ENCODE measurements at places on chromosomes 7 and 10.
A peak's percentile ranks its signal among the peaks of the same experiment; 100 is the strongest.

DNA sequence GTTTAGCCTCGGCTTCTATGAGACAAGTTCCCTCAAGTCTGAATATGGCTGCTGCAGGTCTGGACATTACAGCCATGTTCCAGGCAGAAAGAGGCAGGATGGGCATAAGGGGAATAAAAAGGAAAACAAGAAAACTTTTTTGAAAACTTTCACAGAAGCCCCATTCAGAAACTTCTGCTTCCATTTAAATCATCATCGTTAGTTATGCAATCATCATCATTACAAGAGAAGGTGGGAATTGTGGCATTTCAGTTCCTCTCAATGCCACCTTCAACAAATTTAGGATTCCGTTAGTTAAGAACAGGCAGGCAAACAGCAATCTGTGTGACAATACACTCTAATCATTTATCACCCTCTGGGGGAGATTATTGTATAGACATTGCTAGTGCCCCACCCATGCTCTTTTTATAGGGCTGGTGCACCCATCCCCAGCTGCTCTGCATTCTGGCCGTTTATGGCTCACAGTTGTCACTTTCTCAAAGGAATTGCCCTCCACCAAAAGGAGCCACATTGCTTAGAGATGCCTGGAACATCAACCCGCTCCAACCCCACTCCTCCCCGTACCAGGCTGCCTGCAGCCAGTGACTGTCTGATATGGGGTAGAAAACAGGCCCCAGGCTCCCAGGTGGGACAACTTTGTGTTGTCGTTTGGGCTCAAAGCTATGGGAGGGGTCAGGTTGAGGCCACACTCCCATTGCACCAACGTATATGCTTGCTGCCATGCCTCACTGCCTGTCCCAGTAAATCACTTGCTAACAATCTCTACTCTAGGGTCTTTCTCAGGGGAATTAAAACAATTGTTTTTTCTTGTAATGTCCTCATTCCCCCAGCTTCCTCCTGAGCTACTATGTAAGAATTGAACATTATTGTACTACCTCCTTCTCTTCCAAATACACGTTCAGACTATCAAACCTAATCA lies 24.2 kb downstream of the ITGB8 start:
- no peak for DNase-seq

DNA sequence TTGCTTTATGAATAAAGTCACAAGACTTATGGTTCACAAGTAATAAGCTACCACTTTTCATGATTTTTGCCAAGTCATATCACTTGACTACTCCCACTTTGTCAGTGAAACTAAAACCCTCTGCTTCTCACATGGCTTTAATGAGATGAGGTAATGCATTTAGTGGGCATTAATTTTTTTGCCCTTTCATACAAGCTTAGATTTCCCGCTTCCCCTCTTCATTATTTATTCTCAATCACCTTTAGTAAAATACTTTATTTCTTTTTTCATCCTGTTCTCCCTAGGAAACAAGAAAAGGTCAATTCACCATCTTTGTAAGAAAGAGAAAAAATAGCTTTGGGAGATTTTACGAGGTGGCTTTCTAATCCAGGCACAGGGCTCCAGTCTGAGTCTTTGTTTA lies 109.6 kb upstream of the STARD3NL start:
- no peak for DNase-seq

GRCh38 chr10:14416308-14416700 lies 85.6 kb upstream of the FRMD4A start:
- DNase-seq: no peak

DNA sequence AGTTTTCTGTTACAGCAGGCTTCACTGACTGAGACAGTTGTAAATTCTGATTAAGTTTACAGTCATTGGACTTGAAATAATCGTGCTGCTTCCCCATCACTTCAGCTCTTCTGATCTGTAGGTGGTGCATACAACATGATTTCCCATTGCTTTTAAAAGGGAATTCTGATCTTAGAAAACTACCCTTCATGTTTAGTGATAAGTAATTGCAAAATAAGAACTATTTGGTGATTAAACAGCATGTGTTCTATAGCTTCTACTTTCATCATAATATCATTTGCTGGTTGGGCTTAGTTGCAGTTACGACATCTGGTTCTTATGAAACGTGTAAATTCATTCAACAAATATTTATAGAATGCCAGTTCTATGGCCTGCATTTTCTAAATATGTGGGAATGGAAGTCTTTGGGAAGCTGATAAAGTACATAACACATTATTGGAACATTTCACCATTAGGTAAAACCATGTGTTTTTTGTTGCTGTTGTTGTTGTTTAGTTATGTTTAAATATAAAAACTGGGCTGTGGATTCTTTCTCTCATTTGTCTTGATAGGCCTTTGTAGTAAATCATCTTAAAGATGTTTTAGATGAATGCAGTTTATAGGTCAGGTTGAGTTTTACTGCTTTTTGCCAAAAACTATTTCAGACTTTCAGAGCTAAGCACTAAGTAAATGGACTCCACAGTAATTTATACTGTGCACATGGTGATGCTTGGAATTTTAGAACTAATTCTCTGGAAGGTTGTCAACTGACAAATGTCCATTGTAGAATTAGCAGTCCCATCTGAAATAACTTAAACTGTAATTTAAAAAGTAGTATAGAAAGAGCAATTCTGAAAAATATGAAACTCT lies 13.1 kb downstream of the GNAI1 start:
- no peak for DNase-seq

GRCh38 chr7:18753972-18754610 lies 258.5 kb downstream of the HDAC9 start:
- no peak for DNase-seq

DNA sequence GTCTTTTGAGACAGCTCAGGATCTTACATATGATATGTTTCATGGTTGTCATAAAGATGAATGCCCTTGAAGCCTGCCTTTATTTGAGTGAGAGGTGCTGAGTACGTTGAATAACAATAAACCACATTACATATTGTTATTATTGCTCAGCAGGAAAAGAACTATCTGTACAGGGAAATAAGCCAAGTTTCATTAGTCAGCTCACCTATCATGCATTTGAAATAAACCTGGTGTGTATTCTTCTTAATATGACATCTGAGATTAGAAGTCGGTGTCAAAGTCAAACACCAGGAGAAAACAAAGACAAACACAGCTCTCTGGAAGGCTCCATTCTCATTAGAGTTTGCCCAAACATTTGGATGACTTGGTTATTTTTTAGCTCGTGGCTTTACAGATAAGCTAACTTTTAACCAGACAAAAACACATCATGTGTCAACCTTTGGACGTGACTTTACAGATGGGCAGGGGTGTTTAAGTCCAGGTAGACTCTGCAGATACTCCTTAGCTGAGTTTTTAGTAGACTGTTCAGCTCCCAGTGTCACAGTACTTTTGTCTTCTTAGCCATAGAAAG lies 71.2 kb upstream of the AOAH start:
- DNase-seq: no peak

GRCh38 chr7:95534796-95535195 lies 49.1 kb downstream of the ASB4 start:
- DNase-seq: no peak

DNA sequence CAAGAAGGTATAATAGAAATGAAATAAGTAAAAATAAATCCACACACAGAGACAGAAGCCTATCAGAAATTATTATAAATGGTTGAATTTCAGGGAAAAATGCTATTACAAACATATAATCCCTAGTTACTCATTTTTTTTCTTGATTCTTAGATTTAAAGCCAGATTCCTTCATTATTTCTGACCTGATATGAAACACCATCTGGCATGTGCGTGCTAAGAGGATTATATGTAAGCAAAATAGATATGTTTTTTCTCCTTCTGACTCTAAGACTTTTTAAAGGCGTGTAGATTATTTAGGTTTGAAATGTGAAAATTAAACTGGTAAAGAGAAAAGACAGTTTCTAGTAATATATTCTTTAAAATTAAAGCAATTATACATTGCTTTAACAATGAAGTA lies 236.7 kb upstream of the ETV1 start:
- DNase-seq: no peak

DNA sequence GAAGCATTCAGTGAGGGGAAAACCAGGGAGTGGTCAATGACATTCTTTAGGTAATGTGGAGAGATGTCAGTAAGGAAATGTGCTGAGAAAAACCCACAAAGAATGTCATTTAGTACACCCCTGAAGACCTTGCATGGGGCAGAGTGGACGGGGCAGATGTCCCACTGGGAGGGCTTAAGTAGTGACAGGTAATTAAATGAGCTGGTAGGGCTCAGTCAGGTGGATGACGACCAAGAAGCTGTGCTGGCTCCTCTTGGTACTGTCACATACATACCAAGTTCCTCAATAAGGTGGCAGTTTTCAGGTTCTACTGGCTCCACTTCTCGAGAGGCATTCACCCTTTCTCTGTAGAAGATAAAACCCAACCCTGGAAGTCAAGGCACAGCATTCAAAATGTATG lies 1.8 kb downstream of the PON3 start:
- no peak for DNase-seq

DNA sequence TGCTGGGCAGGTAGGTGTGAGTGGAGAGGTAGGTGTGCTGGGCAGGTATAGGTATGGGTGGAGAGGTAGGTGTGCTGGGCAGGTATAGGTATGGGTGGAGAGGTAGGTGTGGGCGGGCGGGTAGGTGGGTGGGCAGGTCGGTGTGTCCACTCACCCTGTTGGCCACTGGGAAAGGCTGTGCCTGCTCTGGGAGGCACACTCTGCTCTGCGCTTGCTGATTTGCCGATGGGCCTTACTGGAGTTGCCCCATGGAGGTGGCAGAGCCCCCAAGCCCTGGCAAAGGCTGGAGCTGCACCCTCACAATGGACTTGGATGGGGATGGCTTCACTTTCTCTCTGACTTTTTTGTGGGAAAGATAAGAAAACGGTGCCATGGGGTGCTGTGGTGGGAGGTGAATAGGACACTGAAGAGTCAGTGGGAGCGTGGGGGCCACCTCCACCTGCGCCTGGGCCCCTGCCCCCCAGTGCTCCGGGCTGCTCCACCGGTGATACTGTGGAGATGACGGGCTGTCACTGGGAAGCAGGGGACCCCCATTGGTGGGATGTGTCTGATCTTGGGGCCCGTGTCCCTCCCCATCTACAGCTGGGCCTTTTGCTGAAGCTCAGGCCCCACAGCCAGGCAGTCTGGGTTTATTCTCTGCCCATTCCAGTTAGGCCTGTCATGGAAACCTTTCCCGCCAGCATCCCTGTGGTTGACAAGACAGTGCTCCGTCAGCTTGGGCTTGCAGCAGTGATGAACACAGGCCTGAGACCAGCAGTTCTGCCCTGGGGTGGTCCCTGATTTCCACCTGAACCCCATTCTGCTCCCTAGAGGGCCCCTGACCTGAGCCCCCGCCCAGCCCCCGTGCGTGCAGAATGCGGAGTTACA lies 75.0 kb downstream of the NKX6-2 start:
- no peak for DNase-seq

GRCh38 chr7:21544715-21545114 lies 1.9 kb downstream of the DNAH11 start:
- no peak for DNase-seq

DNA sequence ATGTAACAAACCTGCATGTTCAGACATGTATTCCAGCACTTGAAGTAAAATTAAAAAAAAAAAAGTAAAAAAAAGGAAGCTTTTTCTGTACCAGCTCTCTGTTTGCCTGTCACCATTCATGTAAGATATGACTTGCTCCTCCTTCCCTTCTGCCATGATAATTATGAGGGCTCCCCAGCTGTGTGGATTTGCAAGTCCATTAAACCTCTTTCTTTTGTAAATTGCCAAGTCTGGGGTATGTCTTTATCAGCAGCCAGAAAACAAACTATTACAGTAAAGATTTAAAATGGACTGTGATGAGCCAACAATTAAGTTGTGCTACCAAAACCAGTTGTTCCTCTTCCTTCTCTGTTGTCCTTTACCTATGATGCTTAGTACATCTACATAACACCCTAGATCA lies 619.6 kb downstream of the ARL4A start:
- no peak for DNase-seq

DNA sequence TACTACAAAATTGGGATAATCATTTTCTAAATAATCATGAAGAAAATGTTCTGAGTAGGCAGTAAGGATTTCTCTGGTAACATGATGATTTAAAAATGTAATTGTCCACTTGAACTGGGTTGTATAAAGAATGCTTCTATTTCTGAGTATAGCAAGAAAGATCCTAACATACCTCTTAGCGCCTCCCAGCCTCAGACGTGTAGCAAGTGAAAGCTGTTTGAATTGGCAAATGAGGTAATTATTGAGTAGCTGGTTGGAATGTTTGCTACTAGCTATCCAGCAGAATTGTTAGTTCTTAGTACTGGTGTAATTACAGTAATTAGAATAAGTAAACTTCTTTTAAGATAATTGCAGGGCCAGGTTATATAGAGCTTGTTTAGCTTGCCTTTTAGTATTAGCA lies 47.9 kb downstream of the SEPTIN7 start:
- no peak for DNase-seq

- peak; percentile 82 for DNase-seq
Measured at GRCh38 chr10:85548034-85548433, 818.6 kb downstream of the GRID1 start.

GRCh38 chr7:157278791-157279724 lies 57.7 kb upstream of the DNAJB6 start:
- DNase-seq: no peak

GRCh38 chr10:25465582-25466372 lies 291.0 kb downstream of the GPR158 start:
- no peak for DNase-seq
